Spinal cord (tissue), 10 donors: ENCODE measurements at places on chromosomes 4 and X. TPM values are rescaled to one million over a fixed set of nuclear protein-coding genes. Genes with fewer than 3 reads are reported as not detected.

Gene PWWP3B
- 6.6 TPM for total RNA-seq

Gene CYSLTR1
- total RNA-seq: 20.2 TPM

Gene SMIM43
- total RNA-seq: 1.1 TPM

Gene COX7B2
- not detected for total RNA-seq

Gene PPP1R2C
- total RNA-seq: not detected
